ENCODE measurements at places on chromosomes 7 and 10.
A peak's percentile ranks its signal among the peaks of the same experiment; 100 is the strongest.

DNA sequence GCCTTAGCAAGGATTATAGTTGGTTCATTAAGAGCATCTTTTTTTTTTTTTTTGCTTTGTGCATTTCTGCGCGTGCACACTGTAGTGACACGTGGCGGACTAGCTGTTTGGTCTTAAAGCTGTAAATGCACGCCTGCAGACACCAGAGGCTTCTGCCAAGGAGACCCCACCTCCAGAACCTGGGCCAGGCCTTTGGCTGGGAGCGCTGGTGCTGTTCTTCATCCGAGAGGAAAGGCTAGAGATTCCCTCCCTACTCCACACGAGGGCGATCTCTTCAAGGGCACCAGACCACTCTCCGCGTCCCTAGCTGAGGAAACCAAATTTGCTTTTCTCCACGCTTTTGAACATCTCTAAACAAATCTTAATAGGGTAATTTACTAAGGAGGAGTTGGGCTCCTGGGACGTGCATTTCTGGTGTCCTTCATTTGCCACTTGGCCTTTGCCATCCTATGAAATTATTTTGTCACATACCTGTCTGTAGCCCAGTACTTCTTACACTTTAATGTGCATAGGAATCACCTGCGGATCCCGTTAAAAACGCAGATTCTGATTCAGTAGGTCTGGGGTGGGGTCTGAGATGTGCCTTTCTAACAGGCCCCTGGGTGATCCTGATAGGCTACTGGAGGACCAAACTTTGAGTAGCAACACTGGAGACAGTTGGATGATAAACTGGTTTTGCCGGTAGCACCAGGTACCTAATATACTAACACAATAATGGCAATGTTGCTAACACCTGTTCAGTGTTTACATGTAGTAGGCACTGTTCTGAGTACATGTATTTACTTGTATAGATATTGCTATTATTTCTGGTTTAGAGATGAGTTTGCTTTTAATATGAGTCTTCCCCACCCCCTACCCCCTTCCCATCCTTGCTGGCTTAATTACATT is 1.3 kb upstream of the SLC26A5 start:
- peak; percentile 38 for DNase-seq

GRCh38 chr7:81331061-81332018 is 412.5 kb upstream of the SEMA3C start:
- DNase-seq: no peak

- DNase-seq: no peak
These were observed 13.2 kb upstream of the GET4 start for GRCh38 chr7:863106-863505.

DNA sequence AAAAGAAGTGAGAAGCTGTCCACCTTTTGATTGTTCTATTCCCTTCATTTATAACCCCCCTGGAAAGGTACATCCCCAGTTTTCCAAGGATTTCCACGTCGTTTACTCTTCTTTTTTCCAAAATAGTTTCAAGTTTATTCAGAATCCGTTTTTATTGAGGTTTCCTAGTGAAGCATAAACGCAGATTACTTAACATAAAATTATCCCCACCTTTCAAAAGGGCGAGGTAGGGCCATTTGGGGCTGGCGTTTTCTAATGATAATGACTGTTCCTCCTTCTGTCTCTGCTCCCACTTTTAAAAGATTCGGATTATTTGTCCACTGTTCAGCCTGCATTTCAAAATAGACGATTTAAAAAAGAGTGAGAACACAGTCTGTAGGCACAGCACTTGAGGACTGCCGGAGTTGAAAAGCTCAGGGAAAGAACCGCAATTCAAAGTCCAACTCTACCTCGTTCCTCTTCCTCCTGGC is 165.2 kb upstream of the PPP1R3A start:
- DNase-seq: no peak

GRCh38 chr7:108059526-108059925 is 56.6 kb upstream of the LAMB1 start:
- no peak for DNase-seq
